ENCODE measurements at places on chromosomes 12 and 14.

- DNase-seq: no peak
Measured at GRCh38 chr14:55752580-55753390, 172.8 kb downstream of the KTN1 start.

- DNase-seq: no peak
Measured at GRCh38 chr12:86712425-86712843, 456.2 kb upstream of the MGAT4C start.

DNA sequence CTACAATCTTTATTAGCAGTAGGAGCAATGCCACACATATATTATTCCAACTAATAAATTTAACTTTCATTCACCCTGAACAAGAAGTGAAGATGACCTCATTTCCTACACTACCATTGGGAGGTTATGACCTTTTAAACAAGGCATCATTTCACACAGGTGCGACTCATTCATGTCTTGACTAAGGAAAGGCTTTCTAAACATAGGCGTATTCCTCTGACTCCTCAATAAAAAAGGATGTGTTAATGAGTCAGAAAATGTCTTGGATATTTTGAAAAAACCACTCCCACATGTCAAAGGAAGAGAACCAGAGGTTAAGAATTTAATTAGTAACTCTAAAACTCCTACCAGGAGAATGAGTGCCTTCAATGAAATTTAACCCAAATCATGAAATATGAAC, 115.2 kb downstream of the PRICKLE1 start:
- DNase-seq: no peak

DNA sequence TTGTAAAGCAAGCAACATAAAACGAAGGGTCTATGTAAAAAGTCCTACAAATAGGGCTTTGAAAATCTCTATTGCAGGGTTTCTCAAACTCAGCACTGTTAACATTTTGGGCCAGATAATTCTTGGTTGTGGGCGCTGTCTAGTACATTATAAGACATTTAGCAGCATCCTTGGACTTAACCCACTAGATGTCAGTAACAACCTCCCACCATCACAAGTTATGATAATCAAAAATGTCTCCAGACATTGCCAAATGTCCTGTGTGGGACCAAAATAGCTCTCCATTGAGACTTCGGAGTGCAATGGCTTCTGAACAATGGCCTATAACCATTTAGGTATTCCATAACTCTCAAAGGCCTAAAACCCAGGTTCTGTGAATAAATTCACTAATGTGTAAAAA, 22.9 kb upstream of the DHRS7 start:
- no peak for DNase-seq
